A549 treated with CpdA at 1 μM for 4 hours (cell line): ENCODE measurements at places on chromosomes 1 and 21. TPM values are rescaled to one million over a fixed set of nuclear protein-coding genes. Genes with fewer than 3 reads are reported as not detected.

The SERTAD4 gene
- 0.63 to 1.2 TPM (median 0.76 TPM) in 5 replicates for total RNA-seq

The BSND gene
- not detected in 5 replicates for total RNA-seq

The OR2T2 gene
- not detected in 5 replicates for total RNA-seq

The NTRK1 gene
- total RNA-seq: 0.08 to 0.16 TPM (median 0.10 TPM) in 4 of 5 replicates, not detected in the other

The NASP gene
- total RNA-seq: 125 to 167 TPM (median 130 TPM) in 5 replicates

The PMF1 gene
- 55.5 to 61.3 TPM (median 60.0 TPM) in 5 replicates for total RNA-seq

The SFT2D2 gene
- 12.2 to 20.5 TPM (median 14.6 TPM) in 5 replicates for total RNA-seq

The OR2T33 gene
- not detected in 5 replicates for total RNA-seq

The SPRR5 gene
- total RNA-seq: not detected in 5 replicates

The LAMC1 gene
- 87.7 to 136 TPM (median 106 TPM) in 5 replicates for total RNA-seq

The TMEM125 gene
- total RNA-seq: not detected in 5 replicates

The RAD54L gene
- 10.2 to 12.8 TPM (median 12.1 TPM) in 5 replicates for total RNA-seq
